DMS79 (cell line): ENCODE measurements at places on chromosomes 1 and 21.

DNA sequence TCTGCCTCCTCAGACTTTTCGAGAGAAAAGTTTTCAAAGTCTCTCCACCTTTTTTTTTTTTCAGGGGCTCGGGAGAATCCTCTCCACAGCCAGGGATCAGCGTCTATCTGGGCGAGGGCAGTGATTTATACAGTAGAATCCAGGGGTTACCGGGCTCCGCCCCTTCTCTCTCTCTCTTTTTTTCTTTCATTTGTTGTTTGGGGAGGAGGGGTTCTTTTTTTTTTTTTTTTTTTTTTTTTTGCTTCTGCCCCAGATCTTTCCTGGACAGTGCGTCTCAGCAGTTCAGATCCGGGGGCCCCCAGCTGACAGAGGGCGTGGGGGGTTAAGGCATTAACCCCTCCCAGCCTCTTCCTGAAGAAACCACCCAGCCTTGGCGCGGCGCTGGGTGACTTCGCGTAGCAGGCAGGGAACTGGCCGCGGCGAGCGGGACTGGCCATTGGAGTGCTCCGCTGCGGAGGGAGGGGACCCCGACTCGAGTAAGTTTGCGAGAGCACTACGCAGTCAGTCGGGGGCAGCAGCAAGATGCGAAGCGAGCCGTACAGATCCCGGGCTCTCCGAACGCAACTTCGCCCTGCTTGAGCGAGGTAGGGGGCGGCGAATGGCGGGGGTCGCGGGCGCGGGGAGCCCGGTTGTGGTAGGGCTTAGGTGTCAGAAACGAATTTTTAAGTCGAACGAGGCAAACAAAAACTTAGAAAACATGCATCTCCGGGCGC, at the start of gene S1PR1:
Gene S1PR1 (plus strand): TSS at position 504 of the 713 bp plus-strand sequence. CDS start 1,966 bp downstream, outside the sequence.
- DNase-seq: no peak

DNA sequence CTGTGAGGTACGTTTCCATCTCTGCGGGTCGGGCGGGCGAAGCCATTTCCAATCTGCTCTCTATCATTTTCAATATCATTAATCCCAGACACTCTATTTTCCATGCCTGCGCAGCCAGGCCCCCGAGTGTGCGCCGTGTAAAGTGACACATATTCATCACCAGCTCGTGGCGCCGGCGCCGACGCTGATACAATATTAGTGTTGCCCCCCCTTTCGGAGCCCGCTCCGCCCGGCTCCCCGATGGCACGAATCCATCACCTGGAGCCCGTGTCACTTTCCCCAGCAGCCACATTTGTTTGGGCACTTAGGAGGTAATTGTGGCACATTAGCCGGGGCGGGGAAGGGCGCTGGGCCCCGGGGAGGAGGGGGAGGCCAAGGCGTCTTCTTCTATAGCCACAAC, 33.7 kb upstream of the DMBX1 start:
- no peak for DNase-seq

DNA sequence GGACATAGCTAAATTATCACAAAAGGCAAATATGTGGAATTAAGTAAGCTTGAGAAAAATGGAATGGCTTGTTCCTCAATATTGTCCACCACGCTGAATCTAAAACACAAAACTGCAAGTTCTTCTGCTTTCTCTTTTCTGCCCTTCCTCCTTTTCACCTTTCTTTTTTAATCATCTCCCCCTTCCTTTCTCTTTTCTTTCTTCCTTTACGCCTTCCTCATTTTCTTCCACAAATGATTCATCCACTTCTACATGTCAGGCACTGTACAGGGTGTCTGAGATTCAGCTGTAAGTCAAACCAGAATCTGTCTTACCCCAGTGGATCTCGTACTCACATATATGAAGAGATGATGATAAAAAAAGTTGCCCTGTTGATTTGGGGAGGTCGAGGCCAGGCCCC, 1182.5 kb downstream of the MRPL39 start:
- DNase-seq: no peak

DNA sequence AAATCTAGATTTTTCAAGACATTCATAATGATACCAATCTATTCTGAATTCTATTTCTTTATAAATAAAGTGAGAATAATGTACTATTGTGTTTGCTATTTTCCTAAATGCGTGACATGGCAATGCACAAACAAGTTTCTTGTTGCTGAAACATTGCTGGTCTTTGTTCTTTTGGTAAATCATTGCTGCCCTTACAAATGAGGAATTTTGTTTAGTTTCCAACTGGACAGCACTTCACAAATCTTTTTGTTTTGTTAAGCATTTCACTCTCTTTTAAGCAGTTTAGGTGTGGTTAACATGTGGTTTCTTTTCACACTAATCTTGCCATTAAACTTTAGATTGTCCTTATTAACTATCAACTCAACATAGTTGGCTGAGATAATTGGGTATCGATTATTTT, 94.6 kb downstream of the LRRC7 start:
- no peak for DNase-seq
